ENCODE measurements at places on chromosomes 1 and 21.

GRCh38 chr1:222923506-222923905 lies 108.7 kb downstream of the DISP1 start:
- DNase-seq, result no peak

GRCh38 chr1:113858418-113858817 lies 13.1 kb downstream of the PTPN22 start:
- DNase-seq, result no peak

DNA sequence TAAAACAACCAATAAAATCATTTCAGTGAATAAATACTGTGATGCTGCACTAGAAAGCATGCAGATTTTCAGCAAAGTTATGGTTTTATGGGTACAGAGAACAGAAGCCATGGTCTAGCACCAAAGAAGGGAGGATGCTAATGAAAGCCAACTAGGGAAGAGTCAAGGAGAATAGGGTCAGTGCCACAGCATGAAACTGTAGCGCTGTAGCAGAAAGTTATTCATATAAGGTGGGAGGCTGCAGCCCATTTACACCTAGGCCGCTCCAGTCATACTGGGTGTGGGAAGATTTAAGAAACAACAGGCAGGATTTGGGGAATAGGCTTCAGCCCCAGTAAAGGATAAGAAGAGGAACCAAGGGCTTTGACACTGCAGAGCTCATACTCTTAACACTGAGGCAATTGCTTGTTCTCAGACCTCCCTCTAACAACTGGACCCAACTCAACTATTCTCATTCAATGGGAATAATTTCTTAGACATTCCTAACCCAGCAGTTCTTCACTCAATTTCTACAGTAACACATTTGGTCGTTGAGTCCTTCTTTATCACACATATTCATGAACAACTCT lies 4.4 kb downstream of the IFI16 start:
- no peak for DNase-seq

- DNase-seq, result no peak
These were observed 1624.7 kb downstream of the MRPL39 start for GRCh38 chr21:23982546-23982945.

DNA sequence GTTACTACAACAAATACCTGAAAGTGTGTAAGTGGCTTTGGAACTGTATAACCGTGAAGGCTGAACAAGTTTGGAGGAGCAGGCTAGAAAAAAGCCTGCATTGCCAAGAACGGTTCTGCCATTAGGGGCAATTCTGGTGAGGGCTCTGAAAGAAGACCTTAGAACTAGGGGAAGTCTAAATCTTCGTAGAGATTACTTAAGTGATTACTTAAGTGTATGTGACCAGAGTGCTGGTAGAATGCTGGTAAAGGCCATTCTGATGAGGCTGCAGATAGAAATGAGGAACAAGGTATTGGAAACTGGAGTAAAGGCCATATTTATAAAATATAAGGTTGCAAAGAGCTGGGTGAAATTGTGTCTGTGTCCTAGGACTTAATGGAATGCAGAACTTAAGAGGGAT lies 158.0 kb downstream of the CLIC6 start:
- DNase-seq, result no peak

DNA sequence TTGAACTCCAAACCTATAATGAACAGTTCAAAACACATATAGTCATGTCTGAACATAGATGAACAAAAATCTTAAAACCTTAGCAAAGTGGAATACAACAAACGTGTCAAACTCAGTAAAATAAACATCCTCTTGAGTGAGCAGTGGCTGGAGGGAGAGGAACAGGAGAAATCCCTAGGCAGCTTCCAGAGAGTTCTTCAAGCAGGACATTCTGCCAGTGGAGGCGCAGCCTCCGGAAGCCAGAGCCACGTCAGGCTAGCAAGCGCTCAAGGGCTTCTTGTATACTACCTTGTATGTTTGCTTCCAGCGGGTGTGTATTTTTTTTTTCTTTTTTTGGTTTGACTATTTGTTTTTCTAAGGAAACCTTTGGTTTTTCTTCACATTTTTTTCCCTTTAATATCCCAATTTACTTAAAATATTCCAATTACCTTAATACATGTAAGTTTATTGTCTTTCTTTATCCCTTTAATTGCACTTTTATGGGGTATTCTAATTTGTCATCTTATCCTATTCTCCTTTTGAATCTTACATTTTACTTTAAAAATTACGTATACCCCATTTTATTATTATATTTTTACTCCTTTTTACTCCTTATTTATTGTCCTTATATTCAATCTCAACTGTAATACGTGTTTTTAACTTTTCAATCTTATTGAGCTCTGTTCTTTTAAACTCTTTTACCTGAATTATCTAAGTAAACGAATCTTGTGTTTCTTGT lies 42.0 kb downstream of the COLGALT2 start:
- no peak for DNase-seq

DNA sequence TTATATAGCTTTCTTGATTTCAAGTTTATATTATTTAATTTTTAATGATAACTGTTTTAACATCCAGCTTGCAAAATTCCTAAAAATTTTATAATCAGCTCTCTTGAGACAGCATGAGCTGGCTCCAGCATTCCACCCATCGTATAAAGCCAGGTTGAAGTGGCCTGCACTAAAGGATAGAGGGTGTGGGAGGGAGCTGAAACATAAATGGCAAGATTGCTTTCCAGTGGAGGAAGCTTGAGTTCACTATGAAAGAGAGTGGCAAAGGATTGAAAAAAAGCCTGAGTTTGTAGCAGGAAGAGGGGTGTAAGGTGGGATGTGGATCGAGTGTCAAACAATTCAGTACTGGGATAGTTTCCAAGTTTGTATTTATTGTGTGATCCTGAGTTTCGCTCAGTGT lies 48.5 kb upstream of the ZNF644 start:
- DNase-seq, result no peak

GRCh38 chr1:23609971-23610370 lies 50.7 kb upstream of the ID3 start:
- no peak for DNase-seq

DNA sequence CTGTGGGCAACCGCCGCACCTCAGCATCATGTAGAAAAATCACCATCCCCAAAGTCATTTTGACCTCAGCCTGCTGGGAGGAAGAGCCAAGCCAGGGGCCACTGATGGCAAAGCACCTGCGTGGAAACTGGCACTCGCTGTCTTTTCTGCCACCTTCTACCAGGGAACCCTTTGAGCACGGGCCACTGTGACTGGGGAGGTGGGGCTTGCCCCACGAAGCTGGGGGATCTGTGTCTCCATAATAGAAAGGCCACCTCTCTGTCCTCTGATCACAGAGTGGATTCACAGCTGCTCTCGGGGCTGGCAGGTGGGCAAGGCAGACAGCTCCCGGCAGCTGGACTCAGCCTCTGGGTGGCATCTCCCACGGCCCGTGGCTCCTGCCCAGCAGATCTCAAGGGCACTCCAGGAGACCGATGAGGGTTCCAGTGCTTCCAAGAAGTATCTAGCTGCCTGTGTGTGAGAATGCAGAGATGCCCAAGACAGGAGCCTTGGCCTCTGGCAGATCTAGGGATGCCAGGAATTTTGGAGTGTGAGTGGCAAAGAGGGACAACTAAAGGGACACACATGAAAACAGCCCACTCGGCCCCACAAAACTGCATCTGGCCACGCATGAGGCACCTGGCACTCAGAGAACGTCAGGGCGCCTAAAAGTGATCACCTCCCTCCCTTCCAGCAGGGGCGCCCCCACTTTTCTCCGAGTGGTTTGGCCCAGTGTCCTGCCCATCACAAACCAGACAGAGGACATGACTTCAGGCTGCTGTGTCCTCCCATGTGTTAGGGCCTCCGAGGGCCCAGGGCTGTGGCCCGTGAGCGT lies 102.6 kb downstream of the PDE9A start:
- DNase-seq, result no peak

DNA sequence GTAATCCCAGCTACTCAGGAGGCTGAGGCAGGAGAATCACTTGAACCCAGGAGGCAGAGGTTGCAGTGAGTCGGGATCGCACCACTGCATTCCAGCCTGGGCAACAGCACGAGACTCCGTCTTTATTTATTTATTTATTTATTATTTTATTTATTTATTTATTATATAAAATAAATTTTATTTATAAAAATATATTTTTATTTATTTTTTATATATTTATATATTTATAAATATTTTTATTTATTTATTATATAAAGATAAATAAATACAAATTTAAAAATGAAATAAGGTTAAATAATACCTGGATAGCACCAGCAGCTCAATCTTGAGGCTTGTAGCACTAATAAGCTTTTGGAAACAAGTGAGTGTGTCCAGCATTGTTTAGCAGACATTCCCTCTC lies 40.9 kb upstream of the SIM2 start:
- DNase-seq, result no peak

GRCh38 chr1:218456444-218456843 lies 111.3 kb downstream of the TGFB2 start:
- no peak for DNase-seq

GRCh38 chr1:30726773-30727684 lies 3.6 kb upstream of the MATN1 start:
- DNase-seq, result no peak

- no peak for DNase-seq
These were observed 116.7 kb downstream of the LACTBL1 start for GRCh38 chr1:22855668-22856606.

- DNase-seq, result no peak
These were observed 505 bp downstream of the ENTREP3 start for GRCh38 chr1:155254714-155255242.

- DNase-seq, result no peak
These were observed 284.1 kb downstream of the HHIPL2 start for GRCh38 chr1:222263791-222264190.

DNA sequence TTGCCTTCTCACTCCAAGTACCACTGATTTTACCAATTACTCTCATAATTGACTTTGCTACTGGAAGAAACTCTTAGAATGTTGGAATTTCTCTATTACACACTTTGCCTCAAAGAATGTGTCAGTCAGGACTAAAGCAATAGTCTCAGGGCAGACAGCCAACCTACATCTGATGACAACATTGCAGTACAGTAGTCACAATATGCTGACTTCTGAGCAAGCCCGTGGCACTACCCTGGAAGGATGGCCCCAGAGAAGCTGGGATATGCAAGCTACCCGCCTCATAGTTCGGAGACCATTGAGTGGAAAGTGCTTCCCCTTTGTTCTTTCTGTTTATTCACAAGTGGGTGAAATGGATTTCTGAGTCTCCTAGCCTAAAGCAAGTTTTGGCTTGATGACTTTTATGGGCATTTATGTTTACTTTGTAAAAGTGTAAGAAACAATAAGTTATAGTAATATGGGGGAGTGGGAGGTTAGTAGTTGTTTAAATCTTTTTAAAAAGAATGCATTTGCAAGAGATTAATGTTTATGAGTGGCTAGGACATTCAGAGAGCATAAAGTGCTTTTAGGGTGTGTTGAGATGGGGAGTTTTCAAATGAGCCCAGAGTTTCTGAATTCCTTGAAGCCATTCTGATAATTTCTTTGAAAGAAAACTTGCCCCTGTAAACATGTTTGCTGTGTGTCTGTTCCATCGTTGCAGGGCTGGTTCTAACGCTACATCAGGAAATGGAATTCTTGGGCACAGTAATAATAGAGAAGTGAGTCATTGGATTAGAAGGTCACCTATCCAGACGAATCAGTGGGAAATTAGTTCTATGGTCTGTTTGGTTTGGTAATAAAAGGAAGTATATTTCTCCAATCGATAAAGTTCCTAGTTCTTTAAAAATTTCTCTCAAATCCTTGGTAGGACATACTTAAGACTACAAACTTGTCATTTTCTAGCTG lies 63.8 kb downstream of the LMO4 start:
- no peak for DNase-seq

- no peak for DNase-seq
These were observed 112.9 kb downstream of the LRRC40 start for GRCh38 chr1:70092526-70092925.

DNA sequence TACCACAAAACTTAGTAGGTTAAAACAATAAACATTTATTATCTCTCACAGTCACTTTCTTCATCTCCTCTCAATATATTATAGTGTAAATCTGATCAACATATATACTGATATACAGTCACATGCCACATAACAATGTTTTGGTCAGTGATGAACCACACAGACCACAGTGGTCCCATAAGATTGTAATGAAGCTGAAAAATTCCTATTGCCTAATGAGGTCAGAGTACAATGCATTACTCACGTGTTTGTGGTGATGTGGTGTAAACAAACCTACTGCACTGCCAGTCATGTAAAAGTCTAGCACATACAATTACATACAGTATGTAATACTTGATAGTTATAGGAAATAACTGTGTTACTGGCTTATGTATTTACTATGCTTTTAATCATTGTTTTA lies 30.1 kb downstream of the OLFML3 start:
- no peak for DNase-seq

GRCh38 chr1:207806531-207807325 lies 54.9 kb downstream of the CD46 start:
- DNase-seq, result no peak

GRCh38 chr1:222124602-222125001 lies 382.7 kb upstream of the DUSP10 start:
- DNase-seq, result no peak

All from activated CD8-positive, alpha-beta memory T cell treated with anti-CD3 and anti-CD28 coated beads for 48 hours (primary cell).